ENCODE measurements at places on chromosomes 12 and 14.
A peak's percentile ranks its signal among the peaks of the same experiment; 100 is the strongest.

GRCh38 chr12:128903236-128903635, 50.0 kb downstream of the GLT1D1 start:
- no peak for DNase-seq

DNA sequence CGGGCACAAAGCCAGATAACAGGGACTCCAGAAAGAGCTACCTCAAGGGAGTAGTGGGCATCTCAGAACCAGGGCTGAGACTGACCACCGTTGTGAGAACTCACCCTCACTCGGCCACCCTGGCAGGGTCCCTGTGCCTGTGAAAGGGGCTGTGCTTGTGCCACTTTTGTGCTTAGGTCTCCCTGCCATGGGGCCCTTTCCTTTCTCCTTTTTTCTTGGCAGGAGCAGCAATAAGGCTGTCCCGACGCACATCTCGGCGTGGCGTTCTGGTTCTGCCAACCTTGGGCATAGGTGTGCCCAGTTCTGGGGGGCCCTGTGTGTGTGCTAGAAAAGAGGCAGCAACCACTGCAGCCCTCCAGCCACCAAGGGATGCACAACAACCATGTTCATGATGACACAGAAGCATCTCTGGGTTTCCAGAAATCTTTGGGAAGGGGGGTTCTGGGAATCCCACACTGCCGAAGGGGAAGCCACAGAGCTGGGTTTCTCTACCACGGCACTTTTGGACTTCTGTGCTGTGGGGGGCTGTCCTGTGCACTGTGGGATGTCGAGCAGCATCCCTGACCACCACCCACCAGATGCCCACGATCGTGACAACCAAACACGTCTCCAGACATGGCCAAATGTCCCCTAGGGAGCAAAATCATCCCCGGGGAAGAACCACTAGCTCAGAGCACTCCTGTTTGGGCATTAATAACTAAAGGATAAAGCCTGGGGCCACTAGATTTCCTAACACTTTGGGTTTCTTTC, 13.1 kb upstream of the TMEM119 start:
- DNase-seq = no peak

DNA sequence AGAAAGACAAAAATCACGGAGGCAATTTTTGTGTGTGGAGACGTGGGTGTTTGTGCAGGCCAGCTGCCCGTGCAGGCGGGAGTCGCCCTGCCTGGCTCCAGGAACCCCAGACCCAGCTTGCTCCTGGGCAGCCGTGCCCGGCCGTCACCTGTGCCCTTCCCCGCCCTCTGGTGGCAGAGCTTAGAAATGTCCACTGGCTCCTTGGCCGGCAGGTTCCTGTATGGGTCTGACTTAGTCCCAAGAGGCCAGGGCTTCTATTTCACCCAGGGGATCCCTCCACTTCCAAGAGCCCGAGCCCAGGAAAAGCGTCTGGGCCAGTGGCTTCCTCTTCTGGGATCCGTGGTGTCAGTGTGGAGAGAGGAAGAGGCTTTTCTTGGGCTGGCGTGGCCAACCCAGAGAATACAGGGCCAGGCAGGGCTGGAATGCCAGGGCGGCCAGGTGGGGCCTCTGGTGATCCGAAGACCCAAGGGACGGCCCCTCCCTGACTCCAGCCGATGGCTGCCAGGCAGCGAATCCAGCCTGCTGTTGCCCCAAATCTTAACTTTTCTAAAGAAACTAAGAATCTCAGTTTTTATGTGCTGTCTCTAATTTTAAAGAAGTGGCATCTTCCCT, 120.9 kb downstream of the TMEM132C start:
- DNase-seq = peak; percentile 57

- no peak for DNase-seq
Observed at GRCh38 chr12:92074889-92075288, 70.8 kb downstream of the BTG1 start.

DNA sequence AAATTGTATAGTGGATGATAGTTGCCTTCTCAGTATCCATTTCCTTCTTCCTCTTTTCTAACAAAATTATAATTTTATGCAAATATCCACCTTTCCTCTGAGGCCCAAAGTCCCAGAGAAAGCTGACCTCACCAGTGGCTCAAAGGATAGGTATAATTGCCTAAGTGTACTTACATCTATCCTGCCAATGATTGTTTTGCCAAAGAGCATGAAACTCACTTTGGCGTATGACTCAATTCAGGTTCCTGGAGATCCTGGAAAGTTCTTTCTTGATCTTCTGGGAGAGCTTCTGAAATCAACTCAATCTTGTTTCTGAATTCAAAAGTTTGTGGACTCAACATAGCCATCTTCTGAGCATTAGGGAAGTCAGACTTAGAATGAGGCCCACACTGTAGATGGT, 10.5 kb upstream of the RBM25 start:
- DNase-seq = no peak

- no peak for DNase-seq
Observed at GRCh38 chr12:82695531-82695930, 8.8 kb downstream of the TMTC2 start.

DNA sequence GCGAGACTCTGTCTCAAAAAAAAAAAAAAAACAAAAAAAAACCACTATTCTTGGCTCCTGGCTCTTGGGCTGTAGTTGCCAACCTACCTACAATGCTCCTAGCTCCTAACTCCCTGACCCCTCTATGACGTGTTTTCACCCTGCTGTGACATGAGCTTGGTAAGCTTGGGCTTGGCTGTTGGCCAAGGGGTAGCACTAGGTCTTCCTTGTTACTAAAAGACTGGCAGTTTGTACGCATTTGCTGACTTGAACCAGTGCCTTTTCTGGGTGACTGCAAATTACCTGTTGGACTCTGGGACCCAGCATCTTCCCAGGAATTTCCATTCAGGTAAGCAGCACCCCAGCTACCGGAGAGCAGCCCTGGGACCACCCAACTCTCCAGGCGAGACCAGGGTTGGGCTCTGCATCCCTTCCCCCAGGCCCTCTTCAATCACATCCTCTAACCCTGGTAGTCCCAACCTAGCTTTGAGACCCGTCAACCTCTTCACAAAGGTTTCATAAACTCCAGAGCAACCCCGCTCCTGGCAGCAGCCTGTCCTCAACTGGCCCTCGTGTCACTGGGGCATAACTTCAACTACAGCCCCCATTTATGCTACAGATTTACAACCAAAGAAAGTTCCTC, 8.3 kb downstream of the CDK2AP1 start:
- no peak for DNase-seq

- DNase-seq = no peak
Observed at GRCh38 chr12:56816491-56816890, 53.4 kb downstream of the HSD17B6 start.

- no peak for DNase-seq
Observed at GRCh38 chr12:116096874-116097273, 180.6 kb downstream of the MED13L start.

- DNase-seq = peak; percentile 21
Observed at GRCh38 chr12:19575337-19576243, 136.3 kb downstream of the AEBP2 start.

- no peak for DNase-seq
Observed at GRCh38 chr12:91455321-91455720, 272.7 kb upstream of the DCN start.

GRCh38 chr14:68182492-68182891, 362.9 kb downstream of the RAD51B start:
- no peak for DNase-seq

GRCh38 chr12:123096182-123096581, 54.7 kb downstream of the PITPNM2 start:
- no peak for DNase-seq

GRCh38 chr12:43011383-43011926, 421.9 kb upstream of the PRICKLE1 start:
- no peak for DNase-seq

GRCh38 chr14:99468836-99469592, 11.6 kb downstream of the SETD3 start:
- DNase-seq = no peak

DNA sequence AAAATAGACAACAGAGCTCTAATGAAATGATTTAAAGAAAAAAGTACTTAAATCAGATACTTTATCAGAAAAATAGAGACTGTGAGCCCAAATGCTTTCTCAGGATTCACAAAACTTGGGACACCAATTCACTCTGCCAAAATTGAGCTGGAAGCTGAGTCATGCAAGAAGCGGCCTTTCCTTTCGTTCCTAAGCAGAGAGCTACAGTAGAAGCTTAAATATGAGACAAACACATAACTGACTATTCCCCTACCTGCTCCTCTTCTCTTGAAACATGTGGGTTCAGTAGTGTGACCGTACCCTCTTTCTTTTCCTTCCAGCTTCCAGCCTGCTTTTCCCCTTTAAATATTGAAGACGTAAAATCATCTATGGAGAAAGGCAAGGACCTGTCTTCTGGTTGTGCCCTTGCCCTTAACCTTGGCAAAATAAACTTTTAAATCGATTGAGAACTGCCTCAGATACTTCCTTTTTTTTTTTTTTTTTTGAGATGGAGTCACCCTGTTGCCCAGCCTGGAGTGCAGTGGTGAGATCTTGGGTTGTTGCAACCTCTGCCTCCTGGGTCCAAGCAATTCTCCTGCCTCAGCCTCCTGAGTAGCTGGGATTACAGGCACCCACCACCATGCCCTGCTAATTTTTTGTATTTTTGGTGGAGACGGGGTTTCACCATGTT, 4.4 kb upstream of the SDS start:
- no peak for DNase-seq

Measured in HEK293T (cell line).